Activated T-cell treated with anti-CD3 and anti-CD28 coated beads, Interleukin-2, amount 50 U/mL, for 4 hours (primary cell): ENCODE measurements at places on chromosomes 12 and 14. TPM values are rescaled to one million over a fixed set of nuclear protein-coding genes. Genes with fewer than 3 reads are reported as not detected.

- DNase-seq: no peak
Measured at GRCh38 chr12:114447274-114447716, 41.4 kb upstream of the TBX5 start.

DNA sequence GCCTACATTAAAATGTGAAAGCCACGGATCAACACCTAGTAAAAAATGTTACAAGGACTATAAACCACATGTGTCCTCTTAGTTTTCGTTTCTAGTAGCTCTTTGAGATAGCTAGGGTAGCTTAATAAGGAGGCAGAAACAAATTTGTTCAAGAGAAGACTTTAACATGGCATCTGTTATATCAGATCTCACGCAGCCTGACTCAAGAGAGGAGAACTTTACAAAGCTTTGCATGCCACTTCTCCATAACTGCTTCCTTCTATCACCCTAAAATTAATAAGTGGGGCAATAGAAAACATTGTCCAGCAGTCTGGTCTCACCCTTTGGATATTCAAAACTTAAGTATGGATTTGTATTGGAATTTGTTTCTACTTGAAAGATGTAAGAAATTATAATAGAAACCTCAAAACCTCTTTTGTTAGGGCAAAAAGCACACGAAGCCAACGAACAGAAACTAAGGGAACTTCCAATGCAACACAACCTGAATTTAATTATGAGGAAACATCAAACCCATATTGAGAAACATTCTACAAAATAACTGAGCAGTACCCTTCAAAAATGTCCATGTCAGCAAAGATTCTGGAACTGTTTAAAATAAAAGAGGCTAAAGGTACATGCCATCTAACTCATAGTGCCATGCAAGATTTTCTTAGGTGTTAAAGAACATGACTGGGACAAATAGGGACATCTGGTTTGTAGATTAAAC is 194.8 kb downstream of the LRIG3 start:
- no peak for DNase-seq

DNA sequence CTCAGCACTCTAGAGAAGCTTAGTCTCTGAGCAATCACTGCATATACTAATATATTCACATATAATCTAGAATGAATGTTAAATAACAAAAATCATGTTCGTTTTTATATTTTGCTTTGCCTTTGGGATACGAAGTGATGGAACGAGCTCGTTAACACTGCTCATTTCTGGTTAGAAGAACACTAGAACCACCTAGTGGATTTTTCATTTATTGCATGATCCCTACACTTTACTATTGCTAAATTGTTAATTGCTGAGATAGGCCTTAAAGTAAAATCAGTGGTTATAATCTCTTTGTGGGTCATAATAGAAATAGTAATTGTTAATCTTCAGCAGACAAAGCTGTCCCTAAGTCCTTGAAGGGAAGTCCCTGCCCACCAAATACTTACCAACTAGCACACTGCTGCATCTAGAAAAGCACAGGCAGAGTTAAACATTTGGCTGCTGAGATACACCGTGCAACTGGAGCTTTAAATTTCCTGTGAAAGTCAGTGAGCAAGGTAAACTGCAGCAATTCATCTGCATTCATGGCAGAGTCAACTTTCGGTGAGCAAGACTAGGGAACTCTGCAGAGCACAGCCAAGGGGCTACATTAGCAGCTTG is 353.7 kb downstream of the APAF1 start:
- no peak for DNase-seq

KRT6C gene
- not detected for total RNA-seq

SERPINA5 gene
- total RNA-seq: 0.58 TPM

GRCh38 chr12:108349278-108349688 is 10.2 kb upstream of the CMKLR1 start:
- no peak for DNase-seq

CD9 gene
- total RNA-seq: 3.0 TPM

GRCh38 chr12:121894633-121895032 is 6.0 kb downstream of the PSMD9 start:
- no peak for DNase-seq

DNA sequence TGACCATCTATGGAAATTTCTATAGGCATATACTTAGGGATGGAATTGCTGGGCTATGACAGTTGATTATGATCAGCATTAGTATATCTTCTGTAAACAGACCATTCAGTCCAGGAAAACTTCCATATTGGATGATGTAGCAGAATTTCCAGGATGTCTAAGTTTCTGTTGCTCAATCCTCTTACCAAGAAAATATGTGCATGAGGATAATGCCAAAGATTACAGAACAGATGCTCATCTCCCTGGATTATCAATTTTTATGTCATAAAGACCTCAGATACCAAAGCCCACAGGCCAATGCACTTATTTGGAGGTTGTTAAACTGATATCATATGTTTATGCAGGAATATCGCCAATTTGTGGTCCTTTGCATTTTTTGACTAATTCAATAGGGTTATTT is 354.4 kb upstream of the FLRT2 start:
- DNase-seq: no peak

DNA sequence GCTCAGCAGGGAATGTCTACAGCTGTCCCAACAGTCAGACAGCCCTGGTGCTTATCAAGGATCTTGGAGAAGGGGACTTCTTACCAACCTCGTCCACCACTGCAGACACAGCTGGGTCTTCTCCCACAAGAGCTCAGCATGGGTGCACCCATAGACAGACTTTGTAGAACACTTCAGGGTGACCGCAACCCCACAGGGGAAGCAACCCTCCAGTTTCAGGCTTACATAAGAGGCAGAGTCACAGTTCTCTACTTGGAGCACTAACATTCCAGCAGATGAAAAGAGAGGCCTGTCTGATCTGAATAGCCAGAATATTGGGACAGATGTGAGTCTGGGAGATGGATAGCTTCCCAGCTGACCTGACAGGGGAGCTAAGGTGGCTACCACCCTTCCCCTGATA is 3.5 kb upstream of the CLEC1A start:
- no peak for DNase-seq

- DNase-seq: no peak
Measured at GRCh38 chr14:87679866-87680265, 313.1 kb downstream of the GALC start.

DNA sequence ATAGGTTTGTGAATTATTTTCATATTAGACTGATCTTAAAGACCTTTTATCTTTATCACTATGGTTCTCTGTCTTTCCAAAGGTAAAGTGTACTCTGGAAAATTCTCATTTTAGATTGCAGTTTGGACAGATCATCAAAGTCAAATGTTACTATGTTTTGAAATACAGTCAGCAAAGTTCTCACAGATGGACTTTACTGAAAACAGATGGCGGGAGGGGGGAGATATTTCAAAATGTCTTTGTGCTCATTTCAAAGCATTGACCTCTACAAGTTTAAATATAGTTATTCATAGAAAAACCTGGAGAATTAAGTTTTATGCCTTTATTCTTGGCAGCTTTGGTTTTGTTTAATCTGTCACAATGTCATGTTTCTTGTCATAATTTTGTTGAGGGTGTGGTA is 51.8 kb upstream of the LRTM2 start:
- no peak for DNase-seq

- no peak for DNase-seq
Measured at GRCh38 chr14:72418806-72419205, 475.1 kb downstream of the DPF3 start.

GRCh38 chr12:53538209-53538689 is 31.0 kb upstream of the NPFF start:
- no peak for DNase-seq

C1R gene
- total RNA-seq: 1.7 TPM

DNA sequence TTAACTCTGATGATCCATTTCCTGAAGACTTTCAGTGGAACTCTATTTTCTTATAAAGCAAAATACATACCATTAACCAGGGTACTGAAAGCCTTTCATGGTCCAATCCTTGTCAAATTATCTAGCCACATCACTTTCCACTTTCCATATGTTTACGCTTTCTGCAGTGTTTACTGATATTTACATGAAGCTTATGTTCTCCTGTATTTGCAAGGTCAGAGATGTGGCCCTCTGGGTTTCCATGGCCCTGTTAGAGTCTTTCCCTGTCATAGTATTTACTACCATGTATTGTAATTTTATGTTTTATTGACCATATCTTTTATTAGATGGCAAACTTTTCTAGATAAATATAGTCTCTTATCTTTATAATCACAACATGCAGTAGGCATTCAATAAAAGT is 23.5 kb upstream of the IGF1 start:
- no peak for DNase-seq

- DNase-seq: no peak
Measured at GRCh38 chr14:34420547-34421150, 41.4 kb downstream of the SPTSSA start.

DNA sequence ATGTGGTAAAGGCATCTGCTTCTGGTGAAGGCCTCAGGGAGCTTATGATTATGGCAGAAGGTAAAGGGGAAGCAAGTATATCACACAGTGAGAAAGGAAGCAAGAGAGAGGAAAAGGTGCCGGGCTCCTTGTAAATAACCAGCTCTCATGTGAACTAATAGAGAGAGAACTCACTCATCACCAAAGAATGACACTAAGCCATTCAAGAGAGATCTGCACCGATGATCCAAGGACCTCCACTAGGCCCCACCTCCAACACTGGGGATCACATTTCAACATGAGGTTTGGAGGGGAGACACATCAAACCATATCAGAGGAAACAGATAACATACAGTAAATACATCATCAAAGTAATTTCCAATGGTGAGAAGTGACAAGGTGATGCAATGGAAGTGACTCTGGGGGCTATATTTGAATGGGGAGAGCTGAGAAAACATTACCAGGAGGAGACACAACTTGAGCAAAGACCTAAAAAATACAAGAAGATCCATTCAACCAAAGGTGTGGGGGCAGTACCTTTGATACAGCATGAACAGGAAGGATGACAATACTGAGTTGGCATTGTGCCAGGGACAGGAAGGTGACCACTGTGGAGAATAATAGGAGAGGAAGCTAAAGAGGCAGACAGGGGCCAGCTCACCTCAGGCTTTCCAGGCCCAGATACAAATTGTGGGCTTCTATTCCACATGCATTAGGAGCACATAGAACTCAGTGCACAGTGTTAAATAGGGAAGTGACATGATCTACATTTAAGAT is 134.4 kb upstream of the GRIP1 start:
- no peak for DNase-seq

- DNase-seq: no peak
Measured at GRCh38 chr12:10867381-10867780, 16.7 kb downstream of the PRH1 start.

DNA sequence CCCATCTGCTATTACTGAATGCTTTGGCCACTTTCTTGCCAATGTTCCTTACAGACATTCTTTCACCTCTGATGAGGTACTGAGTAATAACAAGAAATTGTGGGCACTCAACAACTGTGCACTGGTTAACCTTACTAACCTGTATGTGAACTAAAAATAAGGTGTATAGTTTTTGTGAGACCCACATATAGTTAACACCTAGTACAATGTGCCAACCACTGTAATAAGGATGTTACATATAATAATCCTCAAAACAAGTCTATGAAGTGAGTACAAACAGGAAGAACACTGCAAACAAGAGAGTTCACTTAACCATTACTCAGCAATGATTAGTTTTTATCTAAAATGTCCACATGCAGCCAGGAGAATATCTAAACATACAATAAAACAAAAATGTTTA is 4.5 kb downstream of the DDHD1 start:
- DNase-seq: no peak

DNA sequence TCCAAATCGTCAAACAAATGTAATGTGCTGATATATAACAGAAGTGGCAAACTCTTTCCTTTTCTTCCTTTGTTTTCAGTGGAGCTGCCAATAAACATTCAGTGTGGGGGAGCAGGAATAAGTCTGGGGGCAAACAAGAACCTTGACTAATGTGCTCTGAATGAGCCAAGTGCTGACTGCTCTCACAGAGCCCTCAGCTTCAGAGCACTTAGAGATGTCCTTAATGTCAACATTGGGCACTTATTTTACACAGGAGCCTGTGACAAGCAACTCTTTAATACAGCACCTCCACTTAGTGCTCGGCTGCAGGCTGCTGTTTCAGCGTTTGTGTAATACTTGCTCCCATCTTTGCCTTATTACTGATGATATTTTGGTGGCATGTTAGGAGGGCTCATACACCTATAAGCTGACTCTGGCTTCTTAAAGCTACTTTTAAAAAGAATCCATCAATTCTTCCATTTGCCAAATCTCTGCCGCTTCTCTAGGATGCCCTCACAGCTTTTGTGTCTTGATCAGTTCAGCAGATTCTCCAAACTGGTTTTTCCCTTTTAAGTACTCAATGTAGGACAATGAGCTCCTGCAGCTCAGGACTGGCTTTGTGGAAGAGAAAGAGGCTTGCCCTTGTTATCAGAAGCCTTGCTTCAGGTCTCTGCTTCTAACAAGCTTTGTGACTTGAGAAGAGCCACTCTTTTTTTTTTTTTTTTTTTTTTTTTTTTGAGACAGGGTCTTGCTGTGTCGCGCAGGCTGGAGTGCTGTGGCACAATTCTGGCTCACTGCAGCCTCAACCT is 206.6 kb downstream of the MON2 start:
- DNase-seq: no peak

GRCh38 chr12:117517219-117517739 is 155.9 kb upstream of the NOS1 start:
- no peak for DNase-seq

DNA sequence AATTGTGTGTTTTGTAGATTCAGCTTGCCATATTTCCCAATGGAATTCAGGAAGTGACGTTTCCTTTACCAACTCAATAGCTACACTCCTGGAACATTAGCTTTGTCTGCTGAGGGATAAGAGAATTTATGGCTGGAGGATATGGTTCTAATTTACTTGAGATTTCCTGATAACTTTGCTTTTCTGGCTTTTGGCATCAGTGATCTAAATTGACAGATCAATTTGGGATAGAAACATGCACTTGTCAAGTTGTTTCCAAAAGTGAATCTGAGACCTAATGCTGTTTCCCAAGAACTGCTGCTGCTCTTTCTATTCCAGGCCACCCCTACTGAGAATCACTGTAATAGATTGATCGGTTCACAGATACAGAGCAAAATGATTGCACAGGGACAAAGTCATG is 43.2 kb downstream of the MGAT4C start:
- no peak for DNase-seq

- DNase-seq: no peak
Measured at GRCh38 chr14:74583689-74584434, 28.2 kb downstream of the LTBP2 start.

TBC1D30 gene
- total RNA-seq: 0.47 TPM

C12orf50 gene
- not detected for total RNA-seq

DNA sequence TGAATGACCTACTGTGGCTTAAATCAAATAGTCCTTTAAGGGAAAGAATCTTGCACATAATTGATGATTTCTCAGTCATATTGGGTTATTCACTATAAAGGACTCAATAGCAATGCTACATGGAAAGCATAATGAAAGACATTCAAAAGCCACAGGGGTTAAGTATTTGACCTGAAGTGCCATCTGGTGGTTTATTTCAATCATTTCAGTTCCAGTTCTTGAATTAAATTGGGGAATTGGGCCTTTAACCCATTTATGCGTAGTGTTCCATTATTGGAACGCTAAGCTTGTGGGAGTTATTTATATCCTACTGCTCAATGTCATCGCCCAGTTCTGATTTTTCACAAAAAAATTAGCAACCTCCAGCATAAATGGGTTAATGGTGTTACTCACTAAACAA is 41.3 kb upstream of the C12orf71 start:
- no peak for DNase-seq

- DNase-seq: no peak
Measured at GRCh38 chr12:120079411-120080400, 36.8 kb downstream of the RAB35 start.

GRCh38 chr14:77190977-77191376 is 9.4 kb downstream of the TMEM63C start:
- no peak for DNase-seq
